ENCODE measurements at places on chromosomes 12 and 14.

GRCh38 chr14:91381801-91382670 is 35.6 kb downstream of the CCDC88C start:
- no peak for DNase-seq

DNA sequence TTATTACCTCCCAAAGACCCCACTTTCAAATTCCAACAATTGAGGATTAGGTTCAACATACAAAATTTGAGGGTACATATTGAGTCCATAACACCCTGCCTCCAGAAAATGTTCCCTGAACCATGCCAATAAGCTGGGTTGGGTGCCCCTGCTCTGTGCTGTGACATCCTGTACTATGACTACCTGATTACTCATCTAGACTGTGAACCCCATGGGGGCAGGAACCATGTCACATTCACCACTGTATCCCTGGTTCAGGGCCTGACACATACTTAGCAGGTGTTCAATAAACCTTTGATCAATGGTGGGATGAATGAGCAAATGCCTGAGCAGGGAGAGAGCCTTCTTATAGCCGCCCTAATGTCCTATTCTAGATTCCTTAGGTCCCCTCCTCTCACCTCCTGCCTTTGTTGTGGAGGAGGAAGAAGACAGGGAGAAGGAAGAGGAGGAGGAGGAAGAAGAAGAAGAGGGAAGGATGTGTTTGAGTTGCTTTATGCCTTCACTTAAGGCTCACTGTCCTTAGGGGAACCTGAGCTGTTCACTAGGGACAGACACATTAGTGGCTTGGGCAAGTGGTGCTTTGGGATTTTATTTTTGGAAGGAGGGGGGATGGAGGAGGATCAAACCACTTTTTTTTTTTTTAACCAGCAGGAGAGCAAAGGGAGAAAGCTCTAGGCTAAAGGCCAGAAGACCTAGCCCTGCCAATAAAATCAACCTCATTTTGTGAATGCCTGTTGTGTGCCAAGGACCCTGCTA is 21.3 kb downstream of the GPR68 start:
- DNase-seq, result no peak

- DNase-seq, result no peak
Observed at GRCh38 chr12:85831327-85831990, 4.8 kb downstream of the RASSF9 start.

- DNase-seq, result no peak
Observed at GRCh38 chr14:34023824-34024767, 73.2 kb upstream of the EGLN3 start.

DNA sequence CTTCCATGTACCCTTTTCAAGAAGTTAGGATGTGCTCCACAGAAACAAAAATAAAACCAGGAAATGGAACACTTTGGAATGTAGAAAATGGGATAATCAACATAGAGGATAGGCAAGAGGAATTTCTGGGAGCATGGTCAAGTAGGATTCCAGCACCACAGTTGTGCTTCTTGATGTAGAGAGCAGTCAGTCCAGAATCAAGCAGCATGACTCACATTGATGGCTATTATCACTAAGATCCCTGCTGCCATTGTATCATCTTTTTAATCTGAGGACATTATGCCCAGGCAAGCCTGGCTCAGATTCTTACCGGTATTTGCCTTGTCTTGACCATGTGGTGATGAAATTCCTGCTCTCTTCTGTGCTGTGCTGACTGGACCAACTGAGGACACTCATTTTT is 5.7 kb downstream of the ETFRF1 start:
- DNase-seq, result no peak

GRCh38 chr12:113372371-113372770 is 14.0 kb downstream of the PLBD2 start:
- DNase-seq, result no peak

DNA sequence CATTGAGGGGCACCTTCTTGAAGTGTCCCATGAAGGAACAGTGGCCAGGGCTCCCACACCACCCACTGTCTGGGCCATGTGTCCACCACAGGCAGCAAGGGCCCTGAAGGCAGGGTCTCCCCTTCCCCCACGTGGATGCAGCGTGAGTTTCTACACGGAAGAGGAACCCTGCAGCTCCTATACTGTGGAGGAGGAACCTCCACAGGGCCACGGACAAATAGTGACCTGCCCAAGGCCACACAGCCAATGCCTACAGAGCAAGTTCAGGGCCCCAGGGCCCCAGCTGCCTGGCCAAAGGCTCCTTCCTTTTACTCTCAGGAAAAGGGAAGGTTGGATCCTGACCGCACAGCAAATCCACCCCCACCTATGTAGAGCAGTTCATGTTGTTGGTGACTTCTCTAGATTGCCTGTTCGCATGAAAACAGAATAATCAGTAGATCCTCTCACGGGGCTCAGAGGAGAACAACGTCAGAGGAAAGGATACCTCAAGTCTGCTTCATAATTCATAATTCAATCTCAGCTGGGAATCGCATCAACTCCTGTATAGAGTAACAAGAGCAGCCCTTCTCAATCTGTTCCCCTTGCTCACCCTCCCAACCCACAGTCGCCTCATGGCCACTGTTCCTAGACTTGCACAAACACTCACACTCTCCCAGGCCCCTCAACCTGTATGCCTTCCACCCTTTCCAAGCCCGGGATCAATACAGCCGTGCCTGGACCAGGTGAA is 11.1 kb upstream of the KRT73 start:
- DNase-seq, result no peak

DNA sequence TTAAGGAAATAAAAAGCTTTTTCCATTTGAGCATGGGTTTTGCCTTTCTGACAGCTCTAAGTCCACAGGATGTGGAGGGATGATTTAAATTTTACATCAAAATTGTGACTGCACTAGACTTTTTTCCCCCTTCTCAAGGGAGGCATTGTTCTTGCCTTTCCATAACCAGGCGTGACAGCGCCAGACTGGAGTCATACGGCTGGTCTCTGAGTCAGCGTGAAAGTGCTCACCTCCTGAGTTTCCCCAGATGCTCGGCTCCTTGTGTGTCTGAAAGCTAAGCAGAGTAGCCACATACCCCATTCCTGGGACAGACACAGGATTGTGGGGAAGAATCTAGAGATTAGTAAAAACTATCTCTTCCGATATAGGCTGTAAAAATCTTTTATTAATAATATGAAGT is 43.1 kb downstream of the SOX5 start:
- DNase-seq, result no peak

- DNase-seq, result no peak
Observed at GRCh38 chr12:122870867-122871664, 24.9 kb downstream of the VPS37B start.

- DNase-seq, result no peak
Observed at GRCh38 chr14:88322504-88323085, 474 bp downstream of the KCNK10 start.

DNA sequence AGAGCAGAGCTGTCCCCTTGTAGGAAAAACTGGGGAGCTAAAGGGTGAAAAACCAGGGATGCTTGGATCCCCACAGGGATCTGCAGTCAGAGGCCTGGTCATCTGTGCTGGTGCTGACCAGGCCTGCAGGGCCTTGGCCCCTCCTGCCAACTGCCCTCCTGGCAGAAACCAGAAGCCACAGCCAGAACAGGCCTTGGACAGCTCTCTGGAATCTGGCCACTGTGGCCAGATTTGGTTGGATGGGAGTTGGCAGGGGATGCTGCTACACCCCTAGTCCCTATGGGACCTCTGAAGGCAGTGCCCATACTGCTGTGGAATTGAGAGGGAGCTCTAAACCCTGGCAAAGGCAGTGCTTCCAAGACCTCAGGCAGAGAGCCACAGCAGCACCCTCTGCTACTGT is 9.2 kb upstream of the GPX2 start:
- no peak for DNase-seq

DNA sequence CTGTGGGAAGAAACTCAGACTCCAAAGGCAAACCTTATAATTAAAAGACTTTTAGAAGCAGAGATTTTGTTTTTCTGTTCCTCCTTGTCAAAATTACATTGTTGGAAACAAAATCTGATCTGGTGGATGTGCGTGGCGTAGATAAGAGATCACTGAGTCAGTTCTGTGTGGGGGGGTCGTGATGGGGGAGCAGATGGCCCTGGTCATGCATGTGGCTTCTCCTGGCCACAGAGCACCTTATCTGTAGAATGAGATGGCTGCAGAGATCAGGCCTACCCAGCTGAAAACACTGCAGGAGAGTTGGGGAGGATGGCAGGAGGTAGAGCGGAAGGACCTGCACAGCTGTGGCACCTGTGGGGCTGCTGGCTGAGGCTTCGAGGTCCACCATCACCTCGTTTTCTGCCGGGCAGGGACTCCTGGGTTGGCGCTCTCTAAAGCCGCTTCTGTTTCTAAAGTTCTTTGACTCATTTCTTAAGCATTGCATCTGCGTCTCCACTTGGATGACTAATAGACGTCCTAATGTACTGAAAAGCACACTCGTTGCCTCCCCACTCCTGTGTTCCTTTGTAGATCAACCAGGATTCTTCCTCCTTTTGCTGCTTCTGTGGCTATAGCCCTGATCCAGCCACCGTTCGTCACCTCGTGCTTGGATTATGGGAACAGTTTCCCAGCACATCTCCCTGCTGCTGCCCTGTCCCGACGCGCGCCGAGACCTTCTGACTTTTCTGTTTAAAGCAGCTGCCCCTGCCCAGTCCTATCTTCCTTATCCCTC is 93.4 kb downstream of the TSPAN9 start:
- peak; percentile 77 for DNase-seq

GRCh38 chr12:53055471-53056266 is 5.8 kb downstream of the TNS2 start:
- no peak for DNase-seq

GRCh38 chr14:69543341-69544115 is 31.1 kb downstream of the CCDC177 start:
- peak; percentile 80 for DNase-seq

DNA sequence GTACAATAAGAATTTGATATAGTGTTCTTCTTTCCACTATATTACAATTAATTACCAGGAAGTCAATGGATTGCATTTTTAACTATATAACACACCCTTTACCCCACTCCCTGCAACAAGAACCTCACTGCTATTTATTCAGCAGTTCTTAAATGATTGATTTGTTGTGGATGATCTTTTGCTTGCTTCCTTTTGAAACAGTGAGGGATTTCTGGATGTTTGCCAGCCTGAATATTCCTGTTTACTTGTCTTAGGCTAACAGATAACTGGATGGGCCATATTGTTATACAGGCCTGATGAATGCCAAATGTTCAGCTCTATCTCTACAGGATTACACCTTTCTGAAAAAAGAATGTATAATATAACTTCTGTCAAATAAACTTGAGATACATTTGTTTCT is 497.6 kb downstream of the APAF1 start:
- no peak for DNase-seq

- no peak for DNase-seq
Observed at GRCh38 chr12:30969606-30970395, 43.3 kb downstream of the TSPAN11 start.

DNA sequence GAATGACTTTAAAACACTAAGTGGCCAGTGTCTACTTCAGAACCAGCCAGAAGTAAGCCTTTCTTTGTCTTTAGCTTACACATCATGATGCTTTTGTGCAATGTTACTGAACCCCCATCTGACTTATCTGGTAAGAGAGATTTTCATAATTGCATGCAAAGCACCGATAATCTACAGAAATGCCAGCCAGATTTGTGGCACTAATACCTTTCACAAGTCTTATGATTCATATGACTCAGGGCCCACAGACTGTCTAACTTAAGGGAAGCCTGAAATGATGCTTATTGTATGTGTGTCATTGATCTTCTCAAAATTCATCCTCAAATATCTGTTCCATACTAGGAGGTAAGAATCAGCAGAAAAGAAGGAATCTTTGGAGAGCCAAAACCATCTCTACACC is 18.0 kb downstream of the IGF1 start:
- DNase-seq, result no peak

DNA sequence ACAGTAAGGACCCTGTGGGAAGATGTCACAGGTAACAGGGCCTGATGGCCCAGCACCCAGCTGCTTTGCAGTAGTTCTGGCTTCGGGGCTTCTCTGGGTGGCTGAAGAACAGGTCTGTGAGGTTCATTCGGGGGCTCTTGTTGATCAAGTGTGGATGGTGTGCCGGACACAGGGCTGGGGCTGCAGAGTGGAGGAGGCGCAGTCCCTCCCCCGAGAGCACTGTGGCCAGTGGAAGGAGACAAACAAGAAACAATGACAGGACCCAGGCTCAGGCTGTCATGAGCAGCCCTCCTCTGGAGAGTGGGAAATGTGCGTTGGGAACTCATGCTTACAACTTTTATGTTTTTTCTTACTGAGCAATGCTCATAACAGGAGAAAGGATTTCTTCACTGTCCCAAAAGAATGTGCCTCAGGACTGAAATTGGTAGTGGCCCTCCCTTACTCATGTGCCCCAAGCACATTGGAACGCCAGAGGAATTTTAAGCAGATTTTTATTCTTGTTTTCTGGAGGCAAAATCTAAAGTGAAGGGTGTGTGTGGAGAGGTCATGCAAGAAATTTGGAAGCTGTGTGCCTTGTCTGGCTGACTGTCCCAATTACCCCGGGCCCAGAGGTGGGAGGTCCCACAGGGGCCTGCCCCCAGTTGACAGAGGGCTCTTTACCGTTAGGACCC is 233.8 kb downstream of the CACNA1C start:
- DNase-seq, result no peak

DNA sequence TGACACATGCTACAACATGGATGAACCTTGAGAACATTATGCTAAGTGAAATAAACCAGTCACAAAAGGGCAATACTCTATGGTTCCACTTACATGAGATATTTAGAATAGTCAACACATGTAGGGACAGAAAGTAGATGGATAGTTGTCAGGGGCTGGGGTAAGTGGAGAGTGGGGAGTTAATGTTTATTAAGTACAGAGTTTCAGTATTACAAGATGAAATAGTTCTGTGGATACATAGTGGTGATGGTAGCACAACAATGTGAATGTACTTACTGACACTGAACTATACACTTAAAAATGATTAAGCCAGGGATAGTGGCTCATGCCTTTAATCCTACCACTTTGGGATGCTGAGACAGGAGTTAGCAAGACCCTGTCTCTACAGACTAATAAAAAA is 8.7 kb downstream of the NUP107 start:
- DNase-seq, result no peak

- no peak for DNase-seq
Observed at GRCh38 chr12:109523504-109523903, 46.1 kb downstream of the UBE3B start.

DNA sequence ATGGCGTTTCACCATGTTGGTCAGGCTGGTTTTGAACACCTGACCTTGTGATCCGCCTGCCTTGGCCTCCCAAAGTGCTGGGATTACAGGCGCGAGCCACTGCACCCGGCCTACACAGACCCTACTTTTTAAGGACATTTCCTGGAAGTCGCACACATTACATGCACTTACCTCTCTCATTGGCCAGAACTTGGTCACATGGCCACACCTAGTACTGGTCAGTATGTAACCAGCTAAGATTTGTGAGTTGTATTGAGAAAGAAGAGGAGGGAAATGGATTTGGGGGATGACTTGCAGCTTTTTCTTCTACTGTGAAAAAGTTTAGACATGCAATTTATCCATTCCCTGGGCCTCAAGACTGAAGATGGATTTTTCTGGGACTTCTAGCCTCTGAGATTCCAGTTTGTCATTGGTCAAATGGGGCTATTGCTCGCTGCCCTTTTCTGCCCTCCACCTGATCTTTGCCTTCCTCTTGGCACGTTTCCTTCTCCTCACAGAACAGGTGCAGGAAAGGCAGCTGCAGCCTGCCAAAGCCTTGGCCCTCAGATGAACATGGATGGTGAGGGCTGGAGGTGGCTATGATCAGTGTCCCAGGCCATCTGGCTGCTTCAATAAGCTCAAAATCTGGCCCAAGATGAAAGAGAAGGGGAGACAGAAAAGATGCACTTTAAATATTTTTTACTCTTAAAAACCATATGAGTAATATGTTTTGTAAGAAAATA is 7.1 kb upstream of the ZDHHC22 start:
- DNase-seq, result peak; percentile 37

Data from A549 (cell line).